ENCODE measurements at places on chromosomes 6 and 20. TPM values are rescaled to one million over a fixed set of nuclear protein-coding genes. Genes with fewer than 3 reads are reported as not detected.

DNA sequence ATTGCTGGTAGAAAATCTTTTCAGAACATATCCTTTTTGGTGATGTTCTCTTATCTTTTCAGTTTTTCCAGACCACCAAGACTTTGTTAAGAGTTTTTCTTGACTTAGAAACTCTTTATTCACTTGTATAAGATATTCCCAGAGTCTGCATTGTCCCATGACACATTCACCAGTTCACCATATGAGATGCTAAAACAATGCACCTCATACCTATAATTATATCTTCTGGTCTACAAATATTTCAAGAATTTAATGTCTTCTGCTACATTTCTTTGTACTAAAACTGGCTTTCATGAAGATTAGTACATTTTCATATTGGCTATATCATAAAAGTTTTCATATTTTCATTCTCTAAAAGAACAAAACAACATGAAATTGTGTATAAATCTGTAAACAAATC is 111.3 kb downstream of the ADGRG6 start:
- DNase-seq = no peak

GRCh38 chr20:17816804-17817587 is 117.2 kb downstream of the BANF2 start:
- DNase-seq = no peak

- DNase-seq = no peak
Measured at GRCh38 chr6:32163559-32164258, 686 bp upstream of the EGFL8 start.

GRCh38 chr6:90385759-90386313 is 89.2 kb upstream of the BACH2 start:
- DNase-seq = no peak

The STMND1 gene
- not detected for total RNA-seq

The GUCA1A gene
- total RNA-seq = not detected

The FNDC11 gene
- 0.34 TPM for total RNA-seq

The PLN gene
- total RNA-seq = not detected

Measured in osteocyte (in vitro differentiated cells).